MG63 (cell line): ENCODE measurements at places on chromosomes 1 and 21.
A peak's percentile ranks its signal among the peaks of the same experiment; 100 is the strongest.

DNA sequence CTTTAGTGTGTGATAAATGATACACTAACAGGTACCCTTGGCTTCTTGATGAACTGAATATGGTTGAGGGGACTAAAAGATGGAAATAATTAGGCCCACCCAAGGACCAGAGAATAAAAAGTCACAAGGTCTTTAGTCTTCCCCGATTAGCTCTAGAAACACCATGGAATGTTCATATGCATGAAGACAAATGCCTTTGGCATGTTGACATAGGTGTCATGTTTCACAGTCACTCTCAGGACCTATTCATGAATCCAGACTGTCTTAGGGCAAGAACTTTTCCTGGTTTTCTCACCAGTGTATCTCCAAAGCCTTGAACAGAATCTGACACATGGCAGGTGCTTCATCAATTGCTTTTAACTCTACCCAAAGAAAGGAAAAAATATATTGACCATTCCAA is 412.8 kb downstream of the AJAP1 start:
- no peak for DNase-seq

DNA sequence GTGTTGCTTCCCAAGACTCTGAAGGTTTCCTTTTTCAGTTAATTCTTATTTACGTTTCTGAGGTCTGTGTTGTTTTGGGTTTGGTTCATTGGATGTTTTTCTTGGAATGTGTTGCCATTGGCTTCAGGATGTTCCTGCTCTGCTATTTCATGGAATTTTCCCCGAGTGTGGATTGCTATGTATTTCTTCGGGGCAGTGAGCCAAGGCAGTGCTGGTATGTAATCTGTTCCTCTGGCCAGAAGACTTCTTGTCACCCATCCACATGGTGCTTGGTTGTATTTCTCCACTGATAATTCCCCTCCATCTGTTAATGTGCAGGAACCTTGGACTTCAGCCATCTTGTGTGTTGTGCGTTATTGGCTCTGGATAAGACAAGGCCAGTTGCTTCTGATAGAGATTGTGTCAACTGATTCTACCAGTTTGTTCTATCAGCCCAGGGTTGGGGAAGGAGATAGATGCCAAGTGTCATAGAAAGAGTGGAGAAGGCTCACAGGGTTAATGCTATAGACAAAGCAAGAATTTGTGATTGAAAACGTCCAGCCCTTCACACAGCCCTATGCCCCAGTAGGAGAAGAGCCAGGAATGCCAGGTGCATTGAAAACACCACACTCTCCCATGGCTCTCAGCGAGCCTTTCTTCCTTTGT is 505.2 kb downstream of the PLPP3 start:
- DNase-seq, result peak; percentile 92

DNA sequence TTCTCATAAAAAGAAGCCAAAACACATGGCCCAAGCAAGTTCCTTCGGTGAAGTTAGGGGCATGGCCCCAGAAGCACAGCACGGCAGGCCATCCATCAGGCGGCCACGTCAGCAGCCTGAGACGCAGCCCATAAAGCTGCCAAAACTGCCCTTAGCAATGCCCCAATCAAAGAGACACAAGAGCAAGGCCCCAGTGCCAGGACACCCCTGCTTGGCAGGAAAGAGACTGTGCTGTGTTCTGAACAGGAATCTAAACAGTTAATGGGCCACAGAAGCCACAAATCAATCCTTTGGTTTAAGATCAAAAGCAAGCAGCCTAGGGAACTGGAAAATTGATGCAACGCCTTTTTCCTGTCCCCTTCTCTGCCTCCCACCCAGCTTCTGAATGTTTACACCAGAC is 497.0 kb upstream of the USP24 start:
- no peak for DNase-seq

DNA sequence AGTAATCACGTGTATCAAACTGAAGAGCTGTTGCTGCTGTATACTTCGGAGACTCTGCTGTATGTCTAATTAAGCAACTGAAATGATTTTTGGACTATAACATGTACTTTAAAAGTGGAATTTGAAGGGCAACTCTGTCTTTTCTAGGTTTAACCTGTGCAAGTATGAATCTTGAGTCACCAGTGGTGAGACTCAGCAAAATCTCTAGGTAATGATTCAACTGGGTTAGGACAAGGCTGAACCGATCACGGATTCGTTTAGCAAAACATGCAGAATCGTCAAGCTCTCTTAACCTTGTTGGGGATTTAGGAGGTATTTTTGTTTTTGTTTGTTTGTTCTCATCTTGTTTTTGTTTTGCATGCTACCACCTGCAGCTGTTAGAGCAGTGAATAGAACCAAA is 149.6 kb downstream of the CYYR1 start:
- DNase-seq, result no peak

DNA sequence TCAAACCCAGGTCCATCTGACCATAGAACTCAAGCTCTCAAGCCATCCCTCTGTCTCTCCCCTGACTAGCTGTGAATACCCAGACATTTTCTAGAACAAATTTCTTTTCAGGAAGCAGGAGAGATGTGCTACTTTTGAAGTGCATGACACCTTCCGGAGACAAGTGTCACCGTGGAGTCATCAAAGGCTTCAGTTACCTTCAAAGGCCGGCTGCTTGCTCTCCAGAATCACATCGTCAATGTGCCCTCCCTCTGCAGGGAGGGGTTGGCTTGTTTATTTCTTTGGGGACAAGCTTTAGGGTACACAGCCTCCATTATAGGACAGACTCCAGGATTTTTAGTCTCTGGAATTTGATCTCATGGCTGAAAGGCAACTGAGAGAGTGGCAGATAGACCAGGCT is 37.7 kb upstream of the IGSF21 start:
- DNase-seq, result no peak

GRCh38 chr1:29498126-29499103 is 262.1 kb downstream of the PTPRU start:
- no peak for DNase-seq

GRCh38 chr1:39737546-39738169 is 1.0 kb upstream of the PPIE start:
- peak; percentile 70 for DNase-seq
